CD4-positive, alpha-beta T cell treated with Interferon alpha-2 for 1 hour (primary cell): ENCODE measurements at places on chromosomes 13 and 19.
A peak's percentile ranks its signal among the peaks of the same experiment; 100 is the strongest.

- no peak for DNase-seq
These were observed 4.8 kb downstream of the TJP3 start for GRCh38 chr19:3712663-3713611.

DNA sequence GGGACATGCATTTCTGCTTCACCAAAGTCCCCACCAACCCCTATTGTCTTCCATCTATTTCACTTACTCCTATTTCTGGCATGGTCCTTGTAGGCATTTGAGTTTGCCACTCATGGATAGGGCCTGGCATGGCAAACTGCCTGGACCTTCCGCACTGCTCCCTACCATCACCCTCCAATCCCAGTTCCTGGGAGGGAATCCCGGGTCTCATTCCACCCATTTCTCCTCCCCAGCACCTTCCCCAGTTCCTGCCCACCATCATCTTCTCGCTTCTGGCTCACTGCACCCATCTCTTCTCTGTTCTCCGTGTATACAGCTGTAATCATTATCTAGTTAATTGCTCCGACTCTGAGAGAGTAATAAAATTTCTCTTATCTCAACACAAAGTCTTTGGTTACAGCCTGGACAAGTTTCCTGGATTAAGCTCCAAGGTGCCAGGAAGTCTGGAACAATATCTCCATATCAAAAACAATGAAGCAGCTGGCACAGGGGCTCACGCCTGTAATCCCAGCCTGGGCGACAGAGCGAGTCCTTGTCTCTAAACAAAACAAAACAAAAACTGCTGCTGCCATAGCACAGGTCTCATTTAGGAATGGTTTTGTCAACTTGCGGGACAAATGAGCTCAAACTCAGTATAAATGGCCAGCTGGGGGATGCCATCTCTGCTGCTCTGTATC, 17.0 kb upstream of the COX7A1 start:
- DNase-seq = no peak

DNA sequence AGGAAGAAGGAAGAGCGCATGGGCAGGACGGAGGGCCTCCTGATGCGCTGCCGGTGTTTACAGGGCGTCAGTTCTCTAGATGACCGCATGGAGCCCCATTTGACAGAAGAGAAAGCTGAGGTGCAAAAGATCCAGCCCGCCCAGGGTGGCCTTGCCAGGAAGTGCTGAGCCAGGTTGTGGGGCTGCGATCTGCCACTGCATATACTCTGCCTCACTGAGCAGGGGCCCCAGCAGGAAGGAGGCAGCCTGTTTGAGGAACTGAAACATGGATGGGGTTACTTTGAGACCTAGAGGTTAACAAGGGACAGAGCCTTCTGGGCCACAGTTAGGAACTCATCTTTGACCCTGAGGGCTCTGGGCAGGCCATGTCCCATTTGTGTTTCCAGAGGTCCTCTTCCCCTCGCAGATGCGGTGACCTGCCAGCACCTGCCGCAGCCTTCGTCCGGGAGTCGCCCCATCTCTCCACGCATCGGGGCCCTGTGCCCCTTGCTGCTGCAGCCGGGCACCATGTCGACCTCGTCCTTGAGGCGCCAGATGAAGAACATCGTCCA, 3.2 kb downstream of the EPN1 start:
- peak; percentile 25 for DNase-seq

DNA sequence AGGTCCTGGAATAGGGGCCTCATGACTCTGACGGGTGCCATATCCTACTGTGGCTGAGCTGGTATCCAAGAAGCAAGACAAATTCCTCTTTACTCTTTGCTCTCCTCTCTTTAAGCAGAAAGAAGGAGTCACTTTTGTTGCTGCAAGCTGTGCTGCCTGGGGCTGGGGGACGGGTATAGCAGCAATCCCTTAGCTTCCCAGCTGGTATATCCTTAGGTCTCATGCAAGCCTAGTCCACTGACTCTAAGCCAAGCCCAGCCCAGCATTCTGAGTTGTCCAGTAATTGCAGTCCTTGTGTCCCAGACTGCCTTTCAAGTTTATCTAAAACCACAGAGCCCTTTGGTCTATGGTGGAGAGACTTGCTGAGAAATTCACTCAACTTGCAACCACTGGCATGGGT, 893.0 kb upstream of the PRR20A start:
- no peak for DNase-seq
